ENCODE measurements at places on chromosomes 1 and 21.

DNA sequence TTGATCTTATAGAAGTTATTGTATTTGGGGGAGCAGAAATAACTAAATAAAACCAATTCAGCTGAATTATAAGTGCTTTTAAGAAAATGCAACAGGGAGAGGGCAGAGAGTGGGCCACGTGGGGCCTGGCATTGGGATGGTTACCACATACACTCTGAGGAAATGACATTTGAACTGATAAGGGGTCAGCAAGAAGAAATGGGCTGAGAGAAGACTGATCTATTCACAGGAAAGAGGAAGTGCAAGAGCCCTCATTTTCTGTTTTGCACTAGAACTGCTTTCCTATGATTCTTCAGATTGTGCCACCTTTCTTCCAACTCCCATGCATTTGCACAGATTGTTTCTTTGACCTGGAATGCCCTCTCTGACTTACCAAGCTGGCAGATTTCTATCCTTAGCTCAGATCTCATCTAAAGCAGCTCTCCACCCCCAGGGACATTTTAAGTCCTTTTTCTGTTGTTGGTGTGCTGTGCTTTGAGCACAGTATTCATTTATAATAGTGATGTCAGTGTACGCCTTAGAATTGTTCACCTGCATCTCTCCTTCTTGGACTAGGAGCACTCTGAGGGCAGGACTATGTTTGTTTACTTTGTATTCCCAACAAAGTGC is 115.9 kb downstream of the FGGY start:
- no peak for DNase-seq

GRCh38 chr1:45407629-45408287 is 67.5 kb upstream of the MUTYH start:
- no peak for DNase-seq

GRCh38 chr1:23497777-23498439 is 13.9 kb upstream of the ASAP3 start:
- no peak for DNase-seq

GRCh38 chr1:153509036-153509435 is 26.8 kb downstream of the S100A6 start:
- no peak for DNase-seq

- no peak for DNase-seq
Observed at GRCh38 chr1:2030076-2030871, 11.1 kb downstream of the GABRD start.

DNA sequence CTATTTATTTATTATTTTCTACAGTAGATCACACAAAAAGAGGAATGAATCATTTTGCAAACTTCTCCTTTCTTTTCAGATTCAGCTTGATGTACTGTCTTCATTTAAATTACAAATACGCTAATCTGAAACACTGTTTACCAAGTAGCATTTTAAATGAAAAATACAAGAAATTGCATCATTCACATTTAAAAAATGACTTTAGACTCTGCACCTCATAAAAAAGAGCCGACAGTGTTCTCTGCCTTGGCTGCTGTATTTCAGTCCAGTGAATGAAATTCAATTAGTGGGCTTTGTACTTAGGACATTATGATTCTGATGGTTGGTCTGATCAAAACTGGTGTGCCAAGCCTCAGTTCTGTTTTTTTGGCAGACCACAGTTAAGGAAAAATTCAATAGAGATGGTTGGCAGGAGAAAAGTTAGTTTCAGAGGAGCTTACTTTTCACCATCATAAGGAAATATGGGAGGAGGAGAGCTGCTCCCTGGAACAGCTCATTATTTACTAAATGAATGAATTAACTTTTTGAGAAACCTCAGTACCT is 222.4 kb upstream of the ESRRG start:
- DNase-seq: no peak

DNA sequence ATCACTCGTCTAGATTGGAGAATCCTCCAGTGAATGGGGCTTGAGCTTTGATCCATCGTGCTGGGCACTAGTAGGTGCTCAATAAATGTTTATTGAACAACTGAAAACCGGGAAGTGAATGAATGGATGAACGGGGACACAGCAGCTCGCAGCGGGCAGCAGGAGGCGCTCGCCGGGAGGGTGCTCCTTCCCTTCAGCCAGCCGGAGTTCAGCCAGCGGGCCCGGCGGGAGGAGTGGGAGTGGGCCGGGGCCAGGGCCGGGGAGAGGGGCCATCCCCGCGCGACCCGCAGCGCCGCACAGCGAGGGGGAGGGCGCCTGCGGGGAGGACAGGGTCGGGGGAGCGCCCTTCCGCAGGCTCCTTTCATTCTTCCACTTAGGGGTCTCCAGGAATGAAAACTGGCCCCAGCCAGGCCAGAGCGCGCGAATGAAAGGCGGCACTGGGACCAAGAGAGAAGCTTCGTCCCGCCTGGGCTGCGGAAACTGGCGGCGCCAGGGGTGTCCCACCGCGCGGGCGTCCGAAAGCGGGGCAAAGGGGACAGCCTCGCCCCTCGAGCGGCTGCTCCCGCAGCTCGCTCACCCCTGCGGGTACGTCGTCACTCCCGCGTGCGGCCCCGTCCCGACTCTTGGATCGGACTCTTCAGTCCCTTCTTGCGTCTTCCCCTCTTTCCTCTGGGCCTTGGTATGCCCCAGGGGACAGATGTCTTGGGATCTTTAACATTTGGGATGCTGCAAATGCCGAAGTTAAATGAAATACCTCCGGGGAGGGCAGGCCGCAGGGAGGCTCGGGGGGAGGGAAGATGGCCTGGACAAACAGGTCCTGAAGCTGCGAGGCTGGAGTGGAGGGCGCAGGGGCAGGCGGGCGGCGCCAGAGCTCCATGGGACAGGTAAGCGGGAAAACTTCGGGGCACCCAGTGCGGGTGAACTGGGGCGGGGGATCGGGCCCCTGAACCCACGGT is 3.6 kb upstream of the INAVA start:
- peak; percentile 30 for DNase-seq

DNA sequence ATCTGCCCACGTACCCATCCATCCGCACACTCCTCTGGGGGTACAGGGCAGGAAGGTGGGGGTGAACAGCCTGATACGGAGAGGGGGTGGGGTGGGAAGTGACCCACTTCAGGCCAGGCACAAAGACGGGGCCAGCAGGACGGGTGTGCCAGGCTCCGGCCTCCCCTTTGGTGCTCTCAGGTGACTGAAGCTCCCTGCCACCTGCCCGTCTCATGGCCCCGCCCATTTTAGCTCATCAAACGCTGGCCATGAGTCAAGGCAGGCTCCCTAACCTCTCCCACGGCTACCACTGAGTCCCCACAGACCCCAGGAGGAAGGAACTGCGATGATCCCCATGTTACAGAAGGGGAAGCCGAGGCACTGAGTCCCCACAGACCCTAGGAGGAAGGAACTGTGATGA is 109.6 kb downstream of the CRYAA start:
- DNase-seq: no peak

DNA sequence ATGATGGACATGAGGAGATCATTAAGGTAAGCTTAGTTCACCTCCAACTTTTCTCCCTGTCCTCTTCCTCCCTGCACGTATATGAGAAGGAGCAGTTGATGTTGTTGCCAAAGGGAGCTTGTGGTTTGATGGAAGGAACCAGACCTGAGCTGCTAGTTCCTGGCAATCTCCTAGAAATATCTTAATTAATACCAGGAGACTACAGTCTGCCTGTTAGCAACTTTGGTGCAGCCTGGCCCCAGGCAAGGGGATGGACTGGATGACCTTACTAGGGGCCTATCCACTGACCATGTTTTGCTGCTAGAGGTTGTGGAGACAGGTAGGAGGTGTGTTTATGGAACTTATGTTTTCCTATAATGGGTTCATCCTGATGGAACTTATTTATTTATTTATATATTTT is 22.6 kb downstream of the TUFT1 start:
- DNase-seq: no peak

GRCh38 chr1:213159376-213159775 is 108.3 kb downstream of the RPS6KC1 start:
- no peak for DNase-seq

DNA sequence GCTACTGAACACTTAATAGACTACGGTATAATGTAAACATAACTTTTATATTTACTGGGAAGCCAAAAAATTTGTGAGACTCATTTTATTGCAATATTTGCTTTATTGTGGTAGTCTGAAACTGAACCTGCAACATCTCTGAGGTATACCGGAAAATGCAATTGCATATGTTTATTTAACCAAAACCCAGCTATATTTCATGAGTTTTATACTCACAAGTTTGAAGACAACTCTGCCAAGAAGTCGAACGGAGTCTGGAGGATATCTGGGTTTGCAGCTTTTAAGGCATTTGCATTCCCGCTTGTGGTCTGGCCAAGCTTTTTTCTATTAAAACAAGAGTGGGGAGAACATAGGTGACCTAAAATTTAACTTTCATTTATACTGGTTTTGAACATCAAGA is 171.9 kb downstream of the SMYD3 start:
- DNase-seq: no peak

GRCh38 chr1:34372891-34373290 is 196.2 kb downstream of the C1orf94 start:
- DNase-seq: no peak

DNA sequence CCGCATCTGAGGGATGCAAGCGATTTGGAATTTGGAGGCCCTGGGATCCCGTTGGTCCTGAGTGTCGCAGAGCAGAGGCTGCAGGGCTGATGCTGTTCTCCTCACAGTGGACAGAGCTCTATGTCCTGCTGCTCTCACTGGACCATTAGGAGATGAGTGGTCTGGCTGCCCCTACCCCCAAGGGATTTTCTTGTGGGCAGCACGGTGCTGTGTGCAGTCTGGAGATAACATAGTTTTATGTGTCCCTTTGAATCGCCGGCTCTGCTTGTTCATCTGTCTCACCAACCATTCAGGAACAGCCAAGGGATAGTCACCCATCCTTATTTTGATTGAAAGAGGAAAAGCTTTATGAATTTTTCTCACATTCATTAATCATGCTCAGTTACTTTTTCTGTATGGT is 49.9 kb downstream of the CHRM3 start:
- DNase-seq: no peak
